K562 (cell line): ENCODE measurements at places on chromosomes 5 and 9.

- no peak for DNase-seq
These were observed 209.4 kb upstream of the TLE4 start for GRCh38 chr9:79362100-79363081.

GRCh38 chr9:121825031-121825691 is 173.7 kb downstream of the DAB2IP start:
- DNase-seq = peak; percentile 63

DNA sequence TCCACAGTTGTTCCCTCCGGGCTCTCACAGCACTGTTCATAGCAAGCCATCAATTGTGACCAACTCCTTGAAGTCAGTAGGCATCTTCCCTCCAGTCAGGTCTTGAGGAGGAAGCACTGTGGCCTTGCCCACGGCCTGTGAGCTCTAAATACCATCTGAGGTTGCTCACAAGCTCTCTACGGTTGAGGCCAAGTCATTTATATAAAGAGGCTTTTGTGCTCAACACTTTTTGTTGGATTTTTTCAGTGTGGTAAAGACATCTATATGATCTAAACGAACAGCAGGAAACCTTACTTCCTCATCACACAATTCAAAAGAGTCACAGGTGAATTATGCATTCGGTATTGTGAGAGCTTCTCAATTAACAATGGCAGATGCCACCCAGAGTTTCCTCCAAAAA is 97.3 kb downstream of the ZNF462 start:
- DNase-seq = no peak

DNA sequence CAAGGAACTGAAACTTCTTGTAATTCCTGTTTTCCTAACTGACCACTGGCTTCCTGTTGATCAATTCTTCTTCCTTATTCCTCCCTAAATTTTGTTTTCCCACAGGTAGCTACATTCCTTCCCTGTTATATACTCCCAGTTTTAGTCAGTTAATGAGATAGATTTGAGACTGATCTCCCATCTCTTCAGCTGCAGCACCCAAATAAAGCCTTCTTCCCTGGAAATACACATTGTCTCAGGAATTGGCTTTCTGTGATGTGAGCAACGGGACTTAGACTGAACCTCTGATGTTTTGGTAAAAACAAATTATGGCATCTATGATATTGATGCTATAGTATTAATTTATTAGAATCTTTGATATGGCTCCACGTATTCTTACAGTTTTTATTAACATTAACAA is 617.3 kb upstream of the ST8SIA4 start:
- no peak for DNase-seq

- no peak for DNase-seq
These were observed 106.3 kb downstream of the NDUFAF2 start for GRCh38 chr5:61051267-61051666.

- DNase-seq = no peak
These were observed 38.9 kb upstream of the FAM174A start for GRCh38 chr5:100496296-100496695.

DNA sequence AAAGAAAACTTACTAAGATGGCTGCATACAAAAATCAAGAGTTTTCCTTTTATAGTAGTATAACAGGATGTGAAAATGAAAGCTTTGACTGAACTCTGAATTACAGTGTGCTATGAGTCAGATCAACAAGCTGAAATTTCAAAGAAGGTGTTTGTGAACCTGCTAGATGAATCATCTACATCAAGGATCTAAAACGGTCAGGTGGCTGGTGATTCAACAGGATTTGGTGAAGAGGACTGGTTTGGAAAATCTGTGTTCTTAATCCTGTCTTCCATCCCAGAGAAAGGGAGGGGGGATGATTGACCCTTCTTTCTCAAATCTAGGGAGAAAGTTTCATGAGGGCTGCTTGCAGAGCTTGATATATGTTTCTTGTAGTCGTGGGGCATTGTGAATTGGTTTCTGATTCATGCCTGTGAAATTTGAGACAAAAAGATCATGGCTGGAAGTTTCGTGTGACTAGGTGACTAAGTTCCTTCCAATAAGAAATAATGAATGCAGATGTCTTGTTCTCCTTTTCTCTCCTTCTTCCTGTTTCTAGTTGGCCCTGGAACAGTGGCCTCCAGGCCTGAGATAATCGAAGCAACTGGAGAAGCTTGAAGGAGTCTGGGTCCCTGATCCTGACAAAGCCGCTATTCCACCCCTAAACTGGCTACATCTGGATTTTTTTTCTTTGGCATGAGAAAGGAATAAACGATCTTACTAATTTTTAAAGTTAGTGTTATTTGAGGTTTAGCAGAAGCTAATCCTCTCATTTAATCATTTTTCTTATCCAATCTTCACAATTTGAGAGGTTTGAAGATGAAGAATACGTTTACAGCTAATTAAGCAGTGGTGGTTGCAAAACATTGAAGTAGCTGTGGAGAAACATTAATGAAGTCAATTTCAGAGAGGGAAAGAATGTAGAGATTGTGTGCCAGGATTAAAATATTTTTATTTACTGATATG is 67.2 kb downstream of the MRPS30 start:
- DNase-seq = no peak

GRCh38 chr9:5608298-5609225 is 20.3 kb upstream of the RIC1 start:
- DNase-seq = peak; percentile 16

DNA sequence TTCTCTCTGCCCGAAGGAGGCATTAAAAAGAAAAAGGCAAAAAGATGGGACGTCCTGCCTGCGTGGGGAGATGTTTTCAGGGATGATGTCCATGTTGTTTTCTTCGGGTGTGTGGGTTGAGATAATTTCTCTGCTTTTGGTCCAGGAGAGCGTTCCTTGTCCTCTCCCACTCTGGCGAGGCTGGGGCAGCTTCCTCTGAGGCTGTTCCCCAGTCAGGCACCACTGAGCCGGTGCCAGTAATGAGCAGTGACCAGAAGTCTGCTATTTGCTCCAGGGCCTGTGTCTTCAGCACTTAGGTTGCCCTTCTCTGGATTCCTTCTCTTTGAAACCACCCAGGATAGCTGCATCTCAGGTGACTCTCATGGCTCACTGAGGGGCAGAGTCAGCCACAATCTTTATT is 71.5 kb downstream of the ACER2 start:
- DNase-seq = no peak

DNA sequence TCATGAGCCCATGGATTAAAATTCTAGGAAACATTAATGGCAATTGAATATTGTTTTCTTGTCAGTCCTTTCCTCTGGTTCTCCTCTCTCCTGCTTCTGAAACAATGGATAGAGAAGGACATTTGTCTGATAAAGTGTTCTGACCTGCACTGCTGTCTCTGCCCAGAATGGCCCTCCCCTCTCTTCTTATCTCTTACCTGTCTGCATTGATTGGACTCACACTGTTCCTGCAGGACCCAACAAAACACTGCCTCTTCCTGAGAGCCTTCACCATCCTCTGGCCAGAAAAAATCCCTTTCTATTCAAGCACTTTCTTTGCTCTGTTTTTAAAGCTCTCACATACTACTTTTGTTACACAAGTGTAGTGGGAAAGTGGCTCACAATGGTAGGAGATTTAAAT is 143.8 kb upstream of the DHFR start:
- no peak for DNase-seq

DNA sequence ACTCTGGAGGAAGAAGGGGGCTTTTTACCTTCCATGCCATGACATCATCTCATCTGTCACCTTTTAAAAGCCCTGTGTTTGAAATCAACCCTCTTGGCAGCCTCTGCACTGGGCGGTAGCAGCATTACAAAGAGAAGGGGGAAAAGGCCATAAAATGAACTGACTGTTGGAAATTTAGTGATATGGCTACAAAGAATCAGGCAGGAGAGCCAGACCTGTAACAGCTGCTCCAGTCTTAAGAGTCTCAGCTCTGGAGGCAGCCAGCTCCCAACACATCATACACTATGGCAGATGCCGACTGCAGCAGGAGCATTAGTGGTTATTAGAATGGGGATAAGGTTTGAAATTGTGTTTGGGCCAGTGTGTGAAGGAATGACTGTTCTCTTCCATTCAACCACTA is 257.5 kb downstream of the DMAC1 start:
- DNase-seq = no peak

DNA sequence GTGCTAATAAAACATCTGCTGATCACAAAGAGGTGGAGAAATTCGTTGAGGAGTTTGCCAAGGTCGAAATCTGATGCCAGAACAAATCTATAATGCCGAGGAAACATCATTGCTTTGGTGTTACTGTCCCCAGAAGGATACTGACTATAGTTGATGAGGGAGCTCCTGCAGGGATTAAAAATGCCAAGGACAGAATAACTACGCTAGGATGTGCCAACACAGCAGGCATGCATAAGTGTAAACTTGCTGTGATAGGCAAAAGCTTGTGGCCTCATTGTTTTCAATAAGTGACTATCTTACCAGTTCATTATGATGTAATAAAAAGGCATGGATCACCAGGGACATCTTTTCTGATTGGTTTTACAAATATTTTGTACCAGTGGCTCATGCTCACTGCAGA is 66.8 kb upstream of the ADCY2 start:
- DNase-seq = no peak

DNA sequence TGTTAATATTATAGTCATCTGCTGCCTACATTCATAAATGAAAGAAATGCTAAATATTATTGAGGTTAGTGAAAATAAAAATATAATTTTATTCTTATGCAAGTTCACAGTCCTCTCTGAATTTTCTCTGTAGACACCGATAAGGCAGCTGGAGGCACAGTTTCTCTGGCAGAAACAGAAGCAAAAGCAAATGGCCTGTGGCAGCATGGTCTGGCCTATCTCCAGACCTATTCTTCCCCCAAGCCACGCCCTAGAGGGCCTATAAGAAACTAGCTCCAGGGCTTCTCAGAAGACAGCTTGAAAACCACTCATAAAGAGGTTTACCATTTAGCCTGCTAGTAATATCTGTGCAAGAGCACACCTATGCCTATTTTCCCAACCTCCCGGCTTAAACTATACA is 28.4 kb downstream of the MRPS27 start:
- DNase-seq = no peak

- DNase-seq = no peak
These were observed 58.8 kb downstream of the SNX30 start for GRCh38 chr9:112809351-112809848.

- no peak for DNase-seq
These were observed 111.3 kb downstream of the OLFM1 start for GRCh38 chr9:135198586-135199285.

GRCh38 chr5:180367300-180367699 is 14.2 kb upstream of the GFPT2 start:
- no peak for DNase-seq

GRCh38 chr5:95836544-95836943 is 14.0 kb upstream of the GLRX start:
- no peak for DNase-seq

DNA sequence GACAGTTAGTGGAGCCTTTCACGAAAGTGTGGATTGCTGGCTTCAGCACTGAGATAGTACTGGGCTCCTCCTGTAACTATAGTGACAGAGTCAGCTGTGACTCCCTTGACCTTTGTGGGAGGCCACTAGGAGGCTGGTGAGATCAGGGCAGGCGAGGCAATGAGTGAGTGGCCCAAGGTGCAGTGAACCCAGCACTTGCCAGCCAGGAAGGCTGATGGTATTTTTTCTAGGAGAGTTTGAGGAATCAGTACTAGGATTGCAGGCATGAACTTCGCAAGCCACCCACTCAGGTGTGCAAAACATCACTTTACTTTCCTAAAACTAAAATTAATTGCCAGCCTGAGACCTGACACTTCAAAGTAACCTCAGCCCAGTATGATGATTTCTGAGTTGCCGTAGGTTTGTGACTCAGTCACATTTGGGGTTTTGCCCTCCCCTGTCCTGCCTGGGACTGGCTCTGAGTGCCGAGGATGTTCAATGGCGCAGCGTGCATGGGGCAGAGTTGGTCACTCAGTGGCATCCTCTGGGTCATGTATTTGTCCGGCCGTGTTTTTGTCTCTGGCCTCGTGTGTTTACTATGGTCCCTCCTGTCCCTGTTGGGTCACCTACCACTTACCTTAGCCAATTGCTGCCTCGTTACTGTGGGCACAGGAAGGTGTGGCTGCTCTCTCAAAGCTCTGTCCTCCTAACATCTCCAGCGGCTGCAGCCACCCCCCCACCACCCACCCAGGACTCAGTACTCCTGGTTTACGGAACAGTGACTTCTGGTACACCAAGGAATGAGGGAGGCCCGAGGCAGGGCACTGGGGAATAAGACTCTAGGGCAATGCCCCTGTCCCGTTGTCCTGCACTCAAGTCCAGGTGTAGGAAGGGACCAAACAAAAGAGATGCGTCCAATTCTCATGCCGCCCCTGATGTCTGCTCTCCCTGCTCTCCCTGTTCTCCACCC is 67.2 kb downstream of the IL31RA start:
- DNase-seq = no peak

GRCh38 chr9:35294556-35294955 is 132.7 kb downstream of the UNC13B start:
- DNase-seq = no peak
